ENCODE measurements at places on chromosomes 7 and 10. TPM values are rescaled to one million over a fixed set of nuclear protein-coding genes. Genes with fewer than 3 reads are reported as not detected.

The ZNF735 gene
- not detected for total RNA-seq

GRCh38 chr10:117929327-117930067, 117.2 kb downstream of the RAB11FIP2 start:
- DNase-seq: no peak

DNA sequence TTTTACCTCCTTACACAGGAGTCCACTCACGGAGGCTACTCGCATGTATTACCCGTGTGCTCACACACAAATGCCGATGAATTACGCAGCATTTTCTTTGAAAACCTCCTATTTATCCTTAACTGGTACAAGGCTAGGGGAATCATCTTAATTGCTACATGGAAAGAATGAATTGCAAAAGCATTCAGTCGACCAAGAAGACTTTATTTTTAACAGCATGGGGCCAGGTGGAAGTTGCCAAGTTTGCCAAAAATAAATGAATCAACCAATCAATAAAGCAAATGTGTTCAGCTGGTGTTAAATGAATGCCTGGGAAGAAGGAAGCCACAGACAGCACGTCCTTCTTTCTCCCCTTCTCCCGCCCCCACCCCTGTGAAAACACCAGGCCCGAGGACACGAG, 55.8 kb downstream of the CTBP2 start:
- no peak for DNase-seq

- DNase-seq: no peak
Observed at GRCh38 chr10:23516530-23516929, 77.7 kb downstream of the OTUD1 start.

DNA sequence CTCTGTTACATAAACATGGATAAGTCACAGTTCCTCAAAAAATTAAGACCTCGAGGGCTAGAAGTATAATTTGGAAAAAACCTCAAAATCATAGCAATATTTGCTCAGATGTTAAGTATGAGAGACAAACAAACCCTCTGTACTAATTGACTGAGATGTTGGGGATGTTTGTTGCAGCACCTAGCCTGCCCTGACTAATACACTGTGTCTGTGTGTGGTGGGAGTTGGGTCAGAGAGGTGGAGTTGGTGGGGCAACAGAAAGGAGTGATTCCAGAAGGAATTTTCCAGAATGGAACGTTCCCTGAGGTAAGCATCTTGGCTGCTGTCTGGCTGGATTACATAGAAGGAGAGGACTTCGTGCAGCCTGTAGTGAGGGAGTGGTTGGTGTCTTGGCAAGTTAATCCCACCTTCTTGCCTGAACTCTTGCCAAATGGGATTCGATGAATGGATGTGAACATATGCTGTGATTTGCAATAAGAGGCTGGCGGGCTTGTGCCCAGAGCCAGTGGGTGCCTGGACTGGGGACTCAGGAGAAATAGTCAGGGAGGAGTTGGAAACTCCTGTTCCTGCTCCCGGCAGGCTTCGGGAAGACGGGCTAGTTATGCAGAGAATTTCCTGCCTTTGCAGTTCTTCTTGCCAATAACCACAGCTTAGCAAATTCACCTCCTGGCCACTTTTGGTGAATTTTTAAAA, 9.3 kb upstream of the FAM180A start:
- DNase-seq: no peak

DNA sequence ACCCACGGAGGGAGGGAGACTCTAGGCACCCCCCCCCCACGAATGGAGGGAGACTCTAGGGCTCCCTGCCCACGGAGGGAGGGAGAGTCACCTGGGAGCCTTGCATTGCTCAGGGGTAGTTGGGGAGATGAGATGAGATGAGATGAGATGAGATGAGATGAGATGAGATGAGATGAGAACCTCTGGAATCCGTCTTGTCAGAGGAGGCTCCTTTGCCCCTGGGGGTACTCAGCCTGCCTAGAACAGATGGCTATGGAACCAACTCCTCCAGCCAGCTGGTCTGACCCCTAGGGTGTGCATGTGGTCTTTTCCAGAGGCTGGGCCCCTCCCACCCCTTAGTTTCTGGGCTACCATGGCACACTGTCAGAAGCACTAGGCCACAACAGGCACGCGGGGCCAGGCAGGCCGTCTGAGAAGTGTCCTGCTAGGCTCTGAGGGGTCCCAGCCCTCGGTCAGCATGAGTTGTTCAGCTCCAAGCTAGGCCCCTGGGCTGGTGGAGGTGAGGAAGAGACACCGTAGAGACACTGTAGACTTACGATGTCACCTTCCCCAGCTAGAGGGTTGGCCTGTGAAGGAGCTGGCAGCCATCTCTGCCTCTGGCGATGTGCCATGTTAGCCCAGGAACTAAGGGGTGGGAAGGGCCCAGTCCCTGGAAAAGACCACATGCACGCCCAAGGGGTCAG, 8.8 kb downstream of the TSPAN15 start:
- DNase-seq: no peak

DNA sequence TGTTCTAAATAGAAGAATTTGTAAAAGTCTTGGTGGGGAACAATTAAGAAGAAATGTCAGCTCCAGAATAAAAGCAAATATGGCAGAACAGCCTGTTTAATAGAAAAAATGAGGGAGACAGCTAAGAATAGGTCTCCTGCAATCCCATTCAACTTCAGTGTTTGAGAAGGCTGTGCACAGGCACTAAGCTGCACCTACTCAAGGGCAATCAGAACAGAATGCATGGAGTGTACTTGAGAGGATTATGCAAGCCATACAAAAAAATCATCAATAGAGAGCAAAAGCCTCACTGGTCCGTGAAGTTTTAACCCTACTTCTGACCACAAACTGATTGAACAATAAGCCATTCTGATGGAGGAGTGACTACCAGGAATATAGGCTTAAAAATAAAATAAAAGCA, 690.7 kb upstream of the PCDH15 start:
- no peak for DNase-seq

- no peak for DNase-seq
Observed at GRCh38 chr10:94205396-94205831, 157.3 kb downstream of the NOC3L start.

Data from sciatic nerve (tissue), 2 donors.